ENCODE measurements at places on chromosomes 1 and 21. TPM values are rescaled to one million over a fixed set of nuclear protein-coding genes. Genes with fewer than 3 reads are reported as not detected.

The AMPD1 gene
- not detected for total RNA-seq

The C1orf94 gene
- total RNA-seq: not detected

The ARHGEF16 gene
- total RNA-seq: 0.23 TPM

The ABCB10 gene
- total RNA-seq: 15.2 TPM

The RHBG gene
- not detected for total RNA-seq

The FCRL4 gene
- total RNA-seq: not detected

The RIMKLA gene
- not detected for total RNA-seq

The KIF17 gene
- total RNA-seq: 0.60 TPM

The RNF207 gene
- 8.2 TPM for total RNA-seq

The ACTA1 gene
- not detected for total RNA-seq

The RAB13 gene
- 67.0 TPM for total RNA-seq

The NBPF9 gene
- total RNA-seq: 11.3 TPM

The FAM163A gene
- total RNA-seq: not detected

The NUAK2 gene
- 4.6 TPM for total RNA-seq

The RBM11 gene
- 0.77 TPM for total RNA-seq

The SLC22A15 gene
- total RNA-seq: 2.0 TPM

The SPRR2F gene
- not detected for total RNA-seq

The MYOM3 gene
- 0.12 TPM for total RNA-seq

The FCRL6 gene
- total RNA-seq: not detected

The CYP4A11 gene
- not detected for total RNA-seq

The SPRR5 gene
- total RNA-seq: not detected

The CALML6 gene
- total RNA-seq: not detected

The FCER1G gene
- total RNA-seq: not detected

The GPR3 gene
- 0.35 TPM for total RNA-seq

The LRRC53 gene
- total RNA-seq: not detected

The C1orf141 gene
- total RNA-seq: not detected

The ERO1B gene
- 1.1 TPM for total RNA-seq

All from pericardium fibroblast (primary cell).